ENCODE measurements at places on chromosomes 1 and 21.
A peak's percentile ranks its signal among the peaks of the same experiment; 100 is the strongest.

DNA sequence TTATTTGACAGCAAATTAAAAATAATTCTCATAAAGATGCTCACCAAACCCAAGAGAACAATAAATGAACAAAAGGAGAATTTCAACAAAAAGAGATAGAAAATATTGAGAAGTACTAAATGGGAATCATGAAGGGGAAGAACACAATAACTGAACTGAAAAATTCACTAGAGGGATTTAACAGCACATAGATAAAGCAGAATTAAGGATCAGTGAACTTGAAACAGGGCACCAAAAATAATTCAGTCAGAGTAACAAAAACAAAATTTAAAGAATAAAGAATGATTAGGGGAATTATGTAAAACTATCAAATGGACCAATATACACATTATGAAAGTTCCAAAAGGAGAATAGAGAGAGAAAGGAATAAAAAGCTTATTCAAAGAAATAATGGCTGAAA, 7.8 kb downstream of the ADAM30 start:
- DNase-seq = no peak

DNA sequence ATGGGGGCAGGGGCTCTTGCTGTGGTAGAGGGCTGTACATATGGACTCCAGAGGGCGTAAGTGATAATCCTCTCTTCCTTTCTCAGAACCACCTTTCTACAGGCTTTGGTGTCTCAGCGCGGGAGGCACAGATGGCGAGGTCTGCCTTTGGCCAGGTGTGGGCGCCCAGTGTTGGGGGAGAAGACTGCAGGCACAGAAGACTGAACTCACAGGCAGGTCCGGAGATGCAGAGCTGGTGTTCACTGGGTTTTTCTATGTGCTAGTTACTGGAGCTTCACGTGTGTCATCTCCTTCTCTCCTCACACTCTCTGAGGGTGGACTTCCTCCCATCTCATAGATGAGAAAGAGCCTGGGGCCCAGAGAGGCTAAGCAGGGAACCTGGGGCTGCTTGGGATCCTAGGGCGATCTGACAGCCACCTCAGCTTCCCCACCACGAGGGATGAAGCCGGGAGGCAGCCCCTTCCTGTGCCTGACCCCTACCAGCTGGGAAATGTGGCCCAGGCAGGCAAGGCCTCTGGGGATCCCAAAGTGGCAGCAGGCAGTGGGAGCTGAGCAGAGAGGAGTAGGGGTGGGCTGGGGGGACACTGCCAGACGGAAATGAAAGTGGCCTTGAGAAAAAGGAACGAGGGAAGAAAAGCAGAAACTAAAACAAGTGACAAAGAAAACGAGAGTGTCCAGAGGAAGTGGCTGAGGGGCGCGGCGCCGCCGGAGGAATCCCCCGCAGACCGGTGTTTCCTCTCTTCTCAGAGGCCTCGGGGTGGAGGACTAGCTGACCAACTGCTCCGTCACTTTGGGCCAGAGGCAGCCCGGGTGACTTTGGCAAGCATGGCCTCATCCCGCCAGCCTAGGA, 191.6 kb downstream of the HIVEP3 start:
- DNase-seq = no peak

DNA sequence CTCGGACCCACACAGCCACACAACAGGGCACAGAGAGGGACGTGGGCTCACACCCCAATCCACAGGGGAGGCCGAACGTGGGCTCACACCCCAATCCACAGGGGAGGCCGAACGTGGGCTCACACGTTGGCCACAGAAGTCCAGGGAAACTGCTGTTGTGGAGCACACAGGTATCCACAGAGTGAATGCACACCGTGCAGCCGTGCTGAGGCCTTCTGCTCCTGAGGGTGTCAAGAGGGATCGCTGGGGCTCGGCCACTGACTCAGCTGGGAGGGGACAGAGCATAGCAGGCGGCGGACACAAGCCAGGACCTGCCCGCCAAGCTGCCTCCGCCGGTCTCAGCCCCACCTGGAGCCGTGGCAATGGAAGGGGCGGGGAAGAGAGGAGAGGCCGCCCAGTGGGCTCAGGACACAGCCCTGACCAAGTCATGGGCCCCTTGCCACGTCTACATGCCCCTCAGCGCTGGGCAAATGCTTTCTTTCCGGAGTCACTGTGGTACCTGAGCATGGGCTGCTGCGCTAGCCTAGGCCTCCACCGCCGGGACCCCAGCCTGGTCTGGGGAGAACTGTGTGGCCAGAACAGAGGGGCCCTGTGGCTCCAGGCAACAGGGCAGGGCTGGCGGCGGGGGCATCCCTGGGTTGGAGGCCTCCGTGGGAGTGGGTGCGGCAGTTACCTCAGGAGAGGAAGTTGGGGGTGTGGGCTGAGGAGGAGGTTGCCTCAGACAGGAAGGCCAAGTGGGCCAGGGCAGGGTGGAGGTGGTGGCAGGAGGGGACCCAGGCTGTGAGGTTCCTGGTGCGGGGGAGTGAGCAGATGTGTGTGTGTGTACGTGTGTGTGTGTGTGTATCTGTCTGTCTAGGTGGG, 1.2 kb downstream of the SYTL1 start:
- DNase-seq = no peak

DNA sequence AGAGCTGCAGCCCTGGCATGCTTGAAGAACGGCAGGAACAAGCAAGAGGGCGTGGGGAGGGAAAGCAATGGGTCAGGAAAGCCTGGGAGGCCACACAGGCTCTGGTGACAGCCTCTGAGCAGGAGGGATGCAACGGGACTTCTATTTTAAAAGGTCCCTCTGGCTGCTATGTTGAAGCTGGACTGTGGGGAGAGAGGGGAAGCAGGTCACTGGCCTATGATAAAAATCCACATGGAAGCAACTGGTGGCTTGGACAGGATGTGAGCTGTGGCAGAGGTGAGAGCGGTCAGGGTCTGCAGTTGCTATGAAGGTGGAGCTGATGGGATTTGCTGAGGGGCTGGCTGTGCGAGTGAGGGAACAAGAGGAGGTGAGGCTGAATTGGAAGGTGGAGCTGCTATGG, 11.2 kb downstream of the PADI1 start:
- DNase-seq = no peak

DNA sequence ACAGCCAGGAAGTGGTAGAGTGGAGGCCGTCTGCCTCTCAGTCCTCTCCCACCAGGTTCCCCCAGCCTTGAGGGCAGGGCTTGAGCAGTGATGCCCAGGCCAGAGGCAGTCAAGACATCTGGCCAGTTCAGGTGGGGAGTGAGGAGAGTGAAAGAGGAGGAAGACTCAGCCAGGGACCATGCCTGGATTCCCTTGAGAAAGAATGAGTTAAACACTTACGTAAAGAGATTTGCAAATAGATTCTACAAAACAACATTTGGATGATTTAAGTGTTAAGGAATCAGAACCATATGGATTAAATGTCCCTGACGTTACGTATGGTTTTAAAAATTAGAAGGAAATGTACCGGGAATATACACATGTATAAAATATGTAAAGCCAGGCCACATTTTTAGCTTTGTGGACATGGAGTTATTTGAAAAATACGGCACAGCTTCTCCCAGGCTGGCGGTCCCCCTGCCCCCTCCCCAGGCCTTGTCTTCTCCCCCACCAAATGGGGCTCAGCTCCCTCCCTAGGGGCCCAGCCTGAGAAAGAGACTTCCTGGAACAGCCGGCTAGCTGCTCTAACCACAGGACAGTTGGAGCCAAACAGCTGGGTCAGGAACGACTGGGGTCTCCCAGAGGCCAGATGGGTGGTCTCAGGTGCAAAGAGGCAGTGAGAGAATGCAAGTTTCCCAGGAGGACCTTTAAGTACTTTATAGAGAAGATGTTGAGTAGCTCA, 188.3 kb upstream of the EDN2 start:
- DNase-seq = no peak

- peak; percentile 59 for DNase-seq
These were observed 4.1 kb downstream of the KIF21B start for GRCh38 chr1:201019321-201019977.

DNA sequence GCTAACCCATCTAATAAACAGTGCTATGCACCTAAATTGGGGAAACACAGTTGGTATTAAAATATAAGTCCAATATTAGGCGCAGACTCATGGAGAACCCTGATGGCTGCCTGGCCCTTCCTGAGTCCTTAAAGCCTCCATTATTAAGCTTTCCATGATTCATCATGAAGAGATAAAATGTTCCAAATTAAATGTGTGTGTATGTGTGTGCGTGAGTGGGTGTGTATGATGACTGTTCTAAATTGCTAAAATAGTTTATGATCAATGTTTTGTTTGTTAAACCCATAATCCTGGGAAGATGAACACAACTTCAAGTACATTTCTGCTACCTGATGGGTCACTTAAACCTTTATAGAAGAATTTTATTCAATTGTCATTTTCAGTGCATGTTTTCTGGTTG, 6.3 kb upstream of the RBBP5 start:
- no peak for DNase-seq

DNA sequence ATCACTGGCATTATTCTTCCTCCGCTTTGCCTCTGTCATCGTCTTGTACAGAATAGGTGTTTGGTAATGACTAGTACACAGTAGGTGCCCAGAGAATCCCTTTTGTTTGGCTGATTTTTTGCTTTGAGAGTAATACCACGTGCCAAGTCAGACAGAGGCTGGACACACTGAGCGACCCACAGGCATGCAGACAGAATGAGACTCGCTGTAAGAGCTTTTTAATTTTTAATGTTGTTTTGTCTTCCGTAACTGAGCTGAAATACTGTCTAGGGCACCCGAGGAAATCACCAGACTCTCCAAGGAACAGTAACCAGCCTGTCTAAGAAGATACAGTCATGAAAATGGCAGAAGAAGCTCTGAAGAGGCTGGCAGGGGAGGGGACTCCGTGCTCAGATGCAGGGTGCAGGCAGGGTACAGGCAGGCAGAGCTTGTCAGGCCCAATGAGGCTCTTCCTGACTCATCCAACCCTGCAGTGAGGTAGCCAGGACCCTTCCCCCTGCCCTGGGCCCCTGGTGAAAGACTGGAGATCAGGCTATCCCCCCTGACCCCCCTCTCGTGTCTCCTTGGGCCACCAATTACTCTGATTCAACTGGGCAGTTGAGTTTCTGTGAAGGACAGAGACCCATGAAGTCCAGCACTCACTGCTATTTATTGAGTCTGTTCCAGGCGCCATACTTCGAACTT, 60.1 kb upstream of the ECE1 start:
- no peak for DNase-seq

GRCh38 chr1:53346814-53347176, 18.9 kb upstream of the LRP8 start:
- no peak for DNase-seq

GRCh38 chr1:121586369-121587229, 401.8 kb downstream of the SRGAP2C start:
- DNase-seq = no peak

- DNase-seq = no peak
These were observed 38.2 kb upstream of the USH2A start for GRCh38 chr1:216461466-216461865.

- DNase-seq = no peak
These were observed 366.1 kb upstream of the ST6GALNAC5 start for GRCh38 chr1:76501136-76501535.

- no peak for DNase-seq
These were observed 18.1 kb upstream of the PTTG1IP start for GRCh38 chr21:44891631-44892031.

DNA sequence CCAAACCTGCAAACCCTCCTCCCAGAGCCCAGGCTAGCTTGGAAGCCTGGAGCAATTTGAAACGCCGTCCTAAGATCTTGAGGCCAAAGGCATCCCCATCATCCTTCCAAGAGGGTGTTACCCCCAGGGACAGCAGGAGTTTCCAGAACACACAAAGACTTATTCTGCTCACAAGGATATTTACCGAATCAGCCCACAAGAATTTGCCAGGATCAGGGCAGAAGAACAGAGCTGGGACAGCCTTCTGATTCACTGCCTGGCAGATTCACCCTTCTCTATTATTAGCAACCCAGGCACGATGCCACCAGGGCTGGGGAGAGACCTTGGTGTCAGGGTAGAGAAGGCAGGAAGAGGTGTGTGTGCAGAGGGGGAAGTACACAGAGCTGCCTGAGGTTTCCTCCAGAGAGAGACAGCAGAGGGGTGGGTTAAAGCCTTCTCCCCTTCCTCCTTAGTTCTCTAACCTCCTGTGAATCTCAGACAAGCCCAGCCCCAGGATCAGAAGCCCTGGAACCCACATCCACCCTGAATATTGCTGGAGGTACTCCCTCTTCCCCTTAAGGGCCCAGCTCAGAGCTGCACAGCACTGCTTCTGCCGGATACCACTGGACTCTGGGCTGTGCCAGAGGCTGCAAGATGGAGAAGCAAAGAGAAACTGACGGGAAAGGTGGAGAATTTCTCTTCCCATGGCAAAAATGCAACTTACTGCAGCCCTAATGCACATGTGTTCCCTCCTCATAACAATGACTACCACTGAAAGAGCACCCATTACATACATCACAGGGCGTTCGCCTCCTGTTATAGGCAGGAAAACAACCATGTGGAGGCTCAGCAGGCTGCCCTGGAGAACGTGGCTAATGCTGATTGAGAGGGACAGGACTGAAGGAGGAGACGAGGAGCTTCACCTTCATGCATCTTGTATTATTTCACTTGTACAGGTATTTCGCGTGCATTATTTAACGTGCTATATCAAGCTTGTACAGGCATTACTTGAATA, 61.8 kb downstream of the ITPKB start:
- peak; percentile 43 for DNase-seq

DNA sequence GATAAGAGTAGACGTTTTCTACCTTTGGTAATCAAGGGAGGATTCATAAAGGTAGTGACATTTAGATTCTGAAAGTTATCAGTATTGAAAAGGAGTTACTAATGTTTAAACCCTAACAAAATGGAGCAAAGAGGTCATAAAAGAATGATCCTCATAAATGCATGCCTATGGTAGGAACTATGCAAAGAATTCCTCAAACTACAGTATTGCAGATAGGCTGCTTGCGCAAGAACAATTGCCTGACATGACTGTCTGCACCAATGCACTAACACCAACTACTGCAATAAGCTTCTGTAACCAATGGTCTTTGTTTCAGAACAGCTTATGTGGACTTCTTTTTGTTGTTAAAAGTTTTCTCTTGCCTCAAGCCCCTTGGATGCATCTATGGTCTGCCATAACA, 597.3 kb upstream of the ADGRL4 start:
- no peak for DNase-seq

- no peak for DNase-seq
These were observed 9.6 kb downstream of the UMODL1 start for GRCh38 chr21:42080788-42081083.

DNA sequence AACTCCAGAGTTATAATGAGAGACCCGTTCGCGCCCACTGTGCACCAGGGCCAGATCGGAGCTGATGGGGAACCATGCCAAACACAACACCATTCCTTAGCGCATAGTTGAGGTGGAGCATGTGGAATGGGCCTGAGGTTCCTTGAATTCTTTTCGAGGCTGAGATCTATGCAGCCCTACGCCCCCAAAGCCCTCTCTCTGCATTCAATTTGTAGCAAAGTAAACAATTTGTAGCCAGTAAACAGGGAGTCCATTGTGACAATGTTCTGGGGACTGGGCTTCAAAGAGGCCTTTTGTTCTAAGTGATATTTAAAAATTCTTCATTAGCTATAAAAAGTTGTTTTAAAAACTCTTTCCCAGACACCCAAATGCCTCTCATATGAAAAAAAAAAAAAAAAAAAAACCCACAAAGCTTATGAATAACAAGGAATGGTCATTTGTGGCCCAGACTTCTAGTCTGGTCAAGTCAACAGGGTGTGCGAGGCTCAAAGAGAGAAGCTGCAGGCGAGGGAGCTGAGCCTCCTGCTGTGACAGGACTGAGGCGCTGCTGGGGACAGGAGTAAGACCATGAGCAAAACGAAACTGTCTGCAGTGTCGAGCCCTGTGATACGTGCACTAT, 30.6 kb upstream of the KCNE2 start:
- DNase-seq = no peak

GRCh38 chr1:168725831-168726230, 3.2 kb downstream of the DPT start:
- no peak for DNase-seq
